Fibroblast of upper back skin (primary cell): ENCODE measurements at places on chromosomes 1 and 21.
A peak's percentile ranks its signal among the peaks of the same experiment; 100 is the strongest.

DNA sequence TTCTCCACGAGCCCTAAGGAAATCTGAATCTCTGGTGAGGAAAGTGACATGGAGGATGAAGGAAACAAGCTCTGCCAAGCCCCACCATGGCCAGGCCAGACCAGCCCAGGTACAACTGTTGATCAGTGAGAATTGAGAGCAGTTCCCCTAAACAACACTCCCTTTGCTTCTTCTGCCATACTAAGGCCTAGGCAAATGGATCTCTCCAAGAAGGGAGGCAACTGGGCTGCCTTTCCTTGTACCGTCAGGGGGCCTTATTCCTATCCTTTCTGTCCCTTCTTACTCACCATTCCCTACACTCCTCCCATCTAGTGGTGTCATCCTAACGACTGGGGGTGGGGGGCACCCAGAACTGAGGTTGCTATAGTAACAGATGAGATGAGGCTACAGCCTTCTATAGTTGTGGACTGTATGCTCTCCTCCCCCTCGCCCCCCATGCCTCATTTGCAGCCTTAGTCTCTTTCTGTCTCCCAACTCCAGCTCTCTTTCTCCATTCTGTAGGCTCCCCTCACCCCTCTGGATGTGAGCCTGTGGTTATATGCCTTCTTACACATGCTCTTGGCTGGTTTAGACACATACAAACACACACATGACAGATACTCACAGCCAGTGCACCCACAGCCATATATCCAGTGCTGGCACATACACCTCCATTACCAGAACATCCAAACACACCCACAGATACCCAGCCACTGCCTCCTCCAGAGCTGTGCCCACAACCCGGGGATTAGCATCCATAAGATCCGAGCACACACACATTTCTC, 3.6 kb downstream of the PEA15 start:
- DNase-seq, result no peak

DNA sequence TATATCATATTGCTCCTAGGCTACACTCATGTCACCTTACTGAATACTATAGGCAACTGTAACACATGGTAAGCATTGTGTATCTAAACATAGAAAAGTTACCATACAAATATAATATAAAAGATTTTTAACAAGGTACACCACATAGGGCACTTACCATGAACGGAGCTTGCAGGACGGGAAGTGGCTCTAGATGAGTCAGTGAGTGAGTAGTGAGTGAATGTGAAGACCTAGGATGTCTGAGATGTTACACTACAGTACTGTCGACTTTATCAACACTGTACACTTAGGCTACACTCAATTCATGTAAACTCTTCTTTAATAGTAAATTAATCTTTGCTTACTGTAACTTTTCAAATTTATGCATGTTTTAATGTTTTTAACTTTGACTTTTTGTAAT, 81.0 kb upstream of the PLD5 start:
- DNase-seq, result no peak

DNA sequence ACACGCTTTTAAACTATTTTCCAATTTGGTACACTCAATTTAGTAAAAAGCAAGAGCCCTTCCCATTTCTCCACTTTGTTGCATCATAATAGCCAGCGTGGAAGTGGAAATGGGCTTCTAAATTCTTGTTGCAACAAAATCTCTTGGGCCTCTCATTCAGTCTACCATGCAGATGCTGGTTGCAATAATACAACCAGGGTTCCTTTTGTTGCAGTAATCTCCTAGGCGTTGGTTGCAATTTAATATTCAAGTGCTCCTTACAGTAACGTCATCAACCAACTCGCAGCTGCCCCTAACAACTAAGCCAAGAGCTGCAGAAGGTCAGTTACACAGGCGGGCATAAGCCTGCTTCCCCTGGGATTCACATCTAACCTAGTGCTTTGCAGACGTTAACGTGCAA, 2.7 kb upstream of the HDGF start:
- DNase-seq, result no peak

GRCh38 chr1:38941527-38942019, at the start of gene RHBDL2:
RHBDL2 (minus strand) TSS chr1:38941830; CDS start chr1:38919212, 22,618 bp downstream.
- no peak for DNase-seq

DNA sequence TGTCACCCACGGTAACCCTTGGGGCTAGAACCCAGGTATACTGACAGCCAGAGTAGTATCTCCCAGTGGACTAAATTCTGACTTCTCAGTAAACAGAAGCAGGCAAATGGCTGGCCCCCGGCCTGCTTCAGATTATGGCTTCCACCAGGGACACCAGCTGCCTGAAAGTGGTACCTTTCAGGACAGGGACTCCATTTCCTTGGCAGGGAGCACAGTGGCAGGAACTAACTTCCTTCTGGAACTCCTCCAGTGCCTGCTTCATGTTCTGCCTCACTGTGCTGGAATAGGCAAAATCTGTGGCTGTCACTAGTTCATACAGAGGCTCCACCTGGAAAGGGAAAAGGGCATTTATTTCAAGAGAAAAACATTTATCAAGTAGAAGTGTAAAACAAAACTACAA, 32.7 kb downstream of the C8B start:
- DNase-seq, result no peak

- peak; percentile 66 for DNase-seq
These were observed at the start of gene ZFP69 for GRCh38 chr1:40476924-40477677. ZFP69 (plus strand) TSS chr1:40477290; CDS start chr1:40479362, 2,072 bp downstream.

DNA sequence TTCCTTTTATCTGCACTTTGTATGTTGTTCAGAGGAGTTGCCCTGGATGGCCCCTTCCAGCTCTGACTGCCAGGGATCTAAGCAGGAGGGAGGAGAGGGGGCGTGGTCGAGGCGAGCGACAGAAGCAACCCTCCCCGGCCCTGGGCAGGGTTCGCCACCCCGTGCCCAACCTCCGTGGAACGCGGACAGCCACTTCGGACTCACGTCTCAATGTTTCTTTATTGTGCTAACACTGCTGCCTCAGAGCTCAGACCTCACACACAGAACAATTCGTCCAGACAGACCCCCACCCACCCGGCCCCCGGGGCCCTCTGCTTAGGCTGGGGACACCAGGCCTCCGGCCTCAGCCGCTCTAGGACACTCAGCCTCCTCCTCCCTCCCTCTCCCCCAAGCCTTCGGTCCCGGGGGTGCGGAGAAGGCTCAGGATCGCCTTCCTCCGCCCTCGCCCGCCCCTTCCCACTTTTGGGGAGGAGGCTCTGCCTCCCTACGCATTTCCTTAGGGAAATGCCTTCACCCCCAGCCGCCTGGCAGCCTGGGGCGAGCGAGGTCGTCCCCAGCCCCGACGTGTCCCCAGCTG, 8.3 kb downstream of the VSIG8 start:
- no peak for DNase-seq

GRCh38 chr1:75127916-75128717, 6.1 kb upstream of the LHX8 start:
- DNase-seq, result no peak

- no peak for DNase-seq
These were observed 52.8 kb upstream of the GNG4 start for GRCh38 chr1:235702412-235702811.

- peak; percentile 46 for DNase-seq
These were observed 43.2 kb downstream of the ELK4 start for GRCh38 chr1:205588636-205589035.

DNA sequence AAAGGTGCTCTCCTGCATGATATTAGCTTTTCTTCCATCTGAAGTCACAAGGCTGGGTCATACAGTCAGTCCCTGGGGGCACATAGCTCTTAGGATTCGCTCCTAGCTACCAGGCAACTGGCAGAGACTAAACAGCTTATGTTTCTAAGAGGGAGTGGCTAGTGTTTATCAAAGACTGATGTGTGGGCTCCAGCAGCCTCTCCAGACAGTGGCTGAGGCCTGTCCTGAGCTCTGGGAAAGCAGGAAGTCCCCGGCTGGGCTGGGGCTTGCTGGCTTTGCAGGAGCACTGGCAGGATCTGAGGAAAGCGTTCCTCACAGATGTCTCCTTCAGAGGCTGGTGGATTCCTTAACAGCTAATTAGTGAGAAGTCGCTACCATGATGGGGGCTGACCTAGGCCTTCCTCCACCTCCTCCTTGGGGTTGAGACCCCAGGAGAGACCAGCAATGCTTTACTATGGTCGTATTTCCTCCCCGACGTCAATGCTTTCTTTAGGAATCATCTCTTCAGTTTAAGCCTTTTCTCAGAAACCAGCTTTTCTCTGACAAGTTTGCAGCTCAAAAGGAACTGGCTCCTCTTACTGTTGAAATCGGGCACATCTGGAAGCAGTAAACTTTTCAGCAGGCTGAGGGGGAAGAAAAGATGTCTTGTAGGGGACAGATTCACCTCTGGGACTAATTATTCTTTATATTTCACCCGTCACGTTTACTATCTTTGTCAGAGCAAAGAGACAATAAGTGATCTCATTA, 33.5 kb upstream of the HHAT start:
- DNase-seq, result peak; percentile 52

GRCh38 chr1:183583466-183583865, 6.8 kb downstream of the NCF2 start:
- no peak for DNase-seq

DNA sequence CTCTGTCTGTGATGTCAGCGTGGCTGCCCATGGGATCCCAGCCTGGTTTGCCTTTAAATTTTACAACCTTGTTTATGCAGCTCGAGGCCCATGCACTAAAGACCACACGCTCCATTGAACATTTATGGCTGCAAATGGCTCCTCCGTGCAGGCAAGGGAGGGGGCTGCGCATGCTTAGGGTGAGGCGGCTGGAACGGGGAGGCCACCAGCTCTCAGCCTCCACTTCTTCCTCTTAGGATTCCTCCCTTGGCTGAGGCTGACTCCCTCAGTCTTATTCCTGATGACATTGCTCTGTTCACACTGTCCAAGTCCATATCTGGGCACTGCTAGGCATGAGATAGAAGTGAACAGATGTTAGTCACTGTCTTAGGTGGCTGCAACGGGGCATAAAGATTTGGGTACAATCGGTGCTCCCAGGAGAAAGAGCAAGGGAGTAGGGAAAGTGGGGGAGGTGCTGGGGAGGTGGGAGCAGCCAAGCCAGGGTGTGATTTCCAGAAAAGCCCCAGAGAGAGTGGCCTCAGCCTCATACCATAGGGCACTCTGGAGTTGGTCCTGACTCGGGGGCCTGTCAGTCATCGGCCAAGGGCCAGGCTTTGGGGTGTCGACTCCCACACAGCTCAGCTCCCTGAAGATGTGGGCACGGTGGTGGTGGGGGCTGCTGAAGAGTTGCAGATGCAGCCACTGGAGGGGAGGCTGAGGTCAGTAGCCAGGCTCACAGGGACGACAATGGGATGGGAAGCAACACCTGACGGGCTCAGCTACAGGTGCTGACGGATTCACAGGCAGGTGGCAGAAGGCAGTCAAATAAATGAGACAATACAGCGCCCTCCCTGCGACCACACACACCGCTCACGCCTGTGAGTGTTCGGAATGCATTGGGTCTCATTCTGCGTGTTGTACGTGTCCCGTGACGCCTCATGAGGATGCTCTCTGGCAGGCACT, 37.3 kb upstream of the ACTL8 start:
- no peak for DNase-seq

DNA sequence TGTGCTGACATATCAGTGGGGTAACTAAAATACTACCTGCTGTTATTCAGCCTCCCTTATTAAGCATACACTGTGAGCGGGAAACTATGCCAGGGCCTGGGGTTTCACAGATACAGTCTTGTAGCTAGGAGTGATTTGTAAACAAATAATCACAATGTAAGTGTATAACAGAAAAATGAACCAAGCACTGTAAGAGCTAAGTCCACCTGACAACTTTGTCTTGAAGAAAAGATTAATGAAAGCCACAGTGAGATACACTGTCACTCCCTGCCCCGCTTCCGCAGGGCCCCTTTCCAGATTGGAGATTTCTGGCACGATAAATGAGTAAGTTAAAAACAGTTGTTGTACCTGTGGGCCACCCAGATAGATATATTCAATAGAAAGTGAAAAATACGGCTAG, 4.8 kb downstream of the RCAN3 start:
- no peak for DNase-seq

- no peak for DNase-seq
These were observed 1.2 kb downstream of the GPR88 start for GRCh38 chr1:100538913-100539835.

- DNase-seq, result peak; percentile 62
These were observed 56.1 kb upstream of the SH3GLB1 start for GRCh38 chr1:86648255-86648654.

DNA sequence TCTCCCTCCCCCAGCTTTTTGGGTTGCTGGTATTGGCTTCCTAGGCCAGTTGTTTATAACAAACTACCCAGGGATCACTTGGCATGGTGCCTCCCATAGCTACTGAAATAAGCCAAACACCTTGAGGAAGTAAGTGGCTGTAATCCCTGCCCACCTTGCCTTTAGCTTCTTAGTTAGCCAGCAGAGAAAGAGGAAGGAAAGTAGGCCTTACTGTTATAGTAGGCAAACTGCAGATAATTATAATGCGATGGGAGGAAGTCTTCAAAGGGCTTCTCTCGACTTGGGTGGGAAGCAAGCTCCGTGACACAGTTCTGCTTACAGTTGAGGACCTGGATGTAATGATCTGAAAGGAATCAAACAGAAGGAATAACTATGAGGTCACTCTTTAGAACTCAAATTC, 8.2 kb downstream of the P3H1 start:
- no peak for DNase-seq

GRCh38 chr1:115201598-115201997, 112.3 kb upstream of the TSPAN2 start:
- DNase-seq, result no peak

- DNase-seq, result no peak
These were observed 13.1 kb downstream of the OR2T11 start for GRCh38 chr1:248621770-248622169.

DNA sequence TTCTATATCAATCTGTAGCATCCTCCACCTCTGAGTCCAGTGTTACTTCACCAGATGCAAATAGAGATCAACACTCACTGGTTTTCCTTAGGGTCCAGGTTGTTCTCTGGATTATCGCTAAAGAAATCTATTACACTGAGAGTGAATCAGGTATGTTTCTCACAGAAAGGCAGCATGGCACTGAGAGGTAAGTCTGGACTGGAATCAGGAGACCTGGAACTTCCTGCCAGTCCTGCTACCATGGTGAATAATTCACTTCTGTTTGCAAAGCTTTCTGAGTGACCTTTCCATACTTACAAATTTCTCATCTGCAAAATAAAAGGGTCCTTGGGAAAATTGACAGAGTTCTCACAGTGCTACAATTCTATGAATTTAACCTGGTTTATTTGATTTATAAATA, 1583.3 kb downstream of the MRPL39 start:
- no peak for DNase-seq

GRCh38 chr1:94805912-94806311, 14.2 kb upstream of the SLC44A3 start:
- peak; percentile 57 for DNase-seq

DNA sequence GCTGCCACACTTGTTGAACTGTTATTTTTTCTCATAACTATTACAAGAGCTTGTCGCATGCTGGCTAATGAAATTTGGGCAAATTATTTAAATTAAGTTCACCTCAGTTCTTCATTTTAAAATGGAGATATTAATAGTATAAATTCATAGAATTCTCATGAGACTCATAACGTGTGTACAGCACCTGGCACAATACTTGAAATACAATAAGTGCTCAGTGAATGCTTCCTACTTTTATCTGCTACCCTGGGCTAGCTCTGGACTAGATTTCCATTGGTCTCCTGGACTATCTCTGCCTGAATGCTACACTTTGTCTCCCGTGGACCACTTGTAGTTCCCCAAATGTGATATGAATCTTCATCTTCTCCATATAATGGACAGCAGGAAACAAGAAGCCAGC, 919 bp downstream of the SLAMF6 start:
- DNase-seq, result no peak

GRCh38 chr1:190207733-190208132, 269.9 kb downstream of the BRINP3 start:
- no peak for DNase-seq

- peak; percentile 95 for DNase-seq
These were observed 22.4 kb upstream of the SYNC start for GRCh38 chr1:32724678-32725614.

- DNase-seq, result peak; percentile 27
These were observed 2.7 kb upstream of the RAD54L start for GRCh38 chr1:46244656-46245371.

- DNase-seq, result no peak
These were observed 90.2 kb downstream of the ESRRG start for GRCh38 chr1:216632980-216633379.
